ENCODE measurements at places on chromosomes 7 and 10. TPM values are rescaled to one million over a fixed set of nuclear protein-coding genes. Genes with fewer than 3 reads are reported as not detected.

GRCh38 chr7:35280902-35281301 is 27.0 kb upstream of the TBX20 start:
- no peaks in the 10 kb centered on the region for H3K4me1 ChIP-seq
- H3K27me3 ChIP-seq: no peaks in the 10 kb centered on the region
- no peak overlapping the region for H3K4me3 ChIP-seq
- H3K36me3 ChIP-seq: no peaks in the 10 kb centered on the region

DNA sequence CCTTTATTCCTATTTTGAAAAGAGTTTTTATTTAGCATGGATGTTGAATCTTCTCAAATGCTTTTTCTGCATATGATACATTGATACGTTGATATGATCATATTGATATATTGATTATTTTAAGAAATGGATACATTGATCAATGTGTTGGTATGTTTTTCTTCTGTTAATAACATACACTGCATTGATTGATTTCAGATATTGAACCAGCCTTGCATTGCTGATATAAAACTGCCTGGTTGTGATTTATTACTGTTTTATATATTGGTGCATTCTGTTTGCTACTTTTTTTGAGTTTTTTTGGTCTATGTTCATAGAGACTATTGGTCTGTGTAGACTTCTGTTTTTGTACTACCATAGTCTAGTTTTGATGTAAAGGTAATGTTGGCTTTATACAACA is 26.8 kb upstream of the RABGEF1 start:
- H3K4me3 ChIP-seq: no peak overlapping the region
- no peak overlapping the region for H3K27ac ChIP-seq
- no peaks in the 10 kb centered on the region for H3K36me3 ChIP-seq
- H3K4me1 ChIP-seq: no peaks in the 10 kb centered on the region
- H3K27me3 ChIP-seq: no peaks in the 10 kb centered on the region

GRCh38 chr10:133358925-133359310 is 1.1 kb upstream of the FUOM start:
- no peak for DNase-seq
- no peaks in the 10 kb centered on the region for H3K4me1 ChIP-seq
- no peak overlapping the region for H3K4me3 ChIP-seq
- no peak overlapping the region for H3K27ac ChIP-seq
- H3K27me3 ChIP-seq: no peaks in the 10 kb centered on the region

- no peaks in the 10 kb centered on the region for H3K27me3 ChIP-seq
- no peak overlapping the region for H3K4me3 ChIP-seq
- no peak for DNase-seq
- H3K4me1 ChIP-seq: no peaks in the 10 kb centered on the region
- H3K36me3 ChIP-seq: no peaks in the 10 kb centered on the region
Observed at GRCh38 chr7:41576166-41576565, 126.7 kb downstream of the INHBA start.

DNA sequence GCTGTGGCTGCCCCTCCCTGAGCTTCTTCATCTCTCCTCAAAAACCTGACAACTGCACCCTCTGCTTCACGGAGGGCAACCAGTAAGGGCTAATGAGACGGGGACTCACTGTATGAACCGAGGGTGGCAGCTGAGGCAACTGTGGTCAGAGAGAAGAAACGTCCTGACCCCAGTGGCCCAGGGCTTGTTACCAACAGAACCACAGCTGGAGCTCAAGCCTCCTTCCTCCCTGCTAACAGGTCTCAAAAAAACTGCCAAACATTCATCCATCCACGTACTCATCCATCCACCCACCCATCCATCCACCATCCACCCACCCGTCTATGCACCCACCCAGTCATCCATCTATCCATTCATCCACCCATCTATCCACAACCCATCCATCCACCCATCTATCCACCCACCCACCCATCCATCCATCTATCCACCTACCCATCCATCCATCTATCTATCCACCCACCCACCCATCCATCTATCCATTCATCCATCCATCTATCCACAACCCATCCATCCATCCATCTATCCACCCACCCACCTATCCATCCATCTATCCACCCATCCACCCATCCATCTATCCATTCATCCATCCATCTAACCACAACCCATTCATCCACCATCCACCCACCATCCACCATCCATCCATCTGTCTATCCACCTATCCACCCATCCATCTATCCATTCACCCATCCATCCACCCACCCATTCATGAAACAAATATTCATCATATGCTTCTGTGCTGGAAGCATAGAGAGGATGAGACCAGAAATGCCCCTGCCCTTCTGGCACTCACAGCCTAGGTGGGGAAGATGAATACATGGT is 111.7 kb downstream of the PDGFA start:
- no peaks in the 10 kb centered on the region for H3K27me3 ChIP-seq
- H3K27ac ChIP-seq: no peak overlapping the region

Gene MAD1L1
- 37.4 TPM for total RNA-seq

Gene FAM25A
- not detected for total RNA-seq

Data from uterus (tissue), 4 donors.